Esophagus squamous epithelium (tissue), 5 donors: ENCODE measurements at places on chromosomes 5 and 9.
A peak's percentile ranks its signal among the peaks of the same experiment; 100 is the strongest.

DNA sequence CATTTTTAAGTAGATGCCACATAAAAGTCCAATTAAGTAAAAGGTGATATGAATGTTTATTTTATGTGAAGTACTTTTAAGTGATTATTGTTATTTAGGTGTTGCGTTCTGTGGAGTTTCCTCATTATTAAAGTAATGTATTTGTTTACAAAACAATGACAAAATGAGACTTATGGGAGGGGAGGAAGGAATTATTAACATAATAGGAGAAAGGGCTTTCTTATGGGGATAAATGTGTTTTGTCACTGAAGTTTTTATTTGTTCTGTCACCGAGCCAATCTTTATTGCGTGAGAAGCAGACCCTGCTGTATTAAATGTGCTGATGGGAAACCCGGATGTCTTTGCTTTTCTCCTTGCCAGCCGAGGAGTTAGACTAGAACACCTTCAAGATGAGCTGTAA, 44.5 kb downstream of the TRIO start:
- DNase-seq = no peak
- H3K4me1 ChIP-seq = peaks cover 18% of the 10 kb centered on the region
- H3K4me3 ChIP-seq = no peak overlapping the region
- H3K27ac ChIP-seq = peak overlapping the region; percentile 87
- H3K36me3 ChIP-seq = no peaks in the 10 kb centered on the region
- no peaks in the 10 kb centered on the region for H3K27me3 ChIP-seq

DNA sequence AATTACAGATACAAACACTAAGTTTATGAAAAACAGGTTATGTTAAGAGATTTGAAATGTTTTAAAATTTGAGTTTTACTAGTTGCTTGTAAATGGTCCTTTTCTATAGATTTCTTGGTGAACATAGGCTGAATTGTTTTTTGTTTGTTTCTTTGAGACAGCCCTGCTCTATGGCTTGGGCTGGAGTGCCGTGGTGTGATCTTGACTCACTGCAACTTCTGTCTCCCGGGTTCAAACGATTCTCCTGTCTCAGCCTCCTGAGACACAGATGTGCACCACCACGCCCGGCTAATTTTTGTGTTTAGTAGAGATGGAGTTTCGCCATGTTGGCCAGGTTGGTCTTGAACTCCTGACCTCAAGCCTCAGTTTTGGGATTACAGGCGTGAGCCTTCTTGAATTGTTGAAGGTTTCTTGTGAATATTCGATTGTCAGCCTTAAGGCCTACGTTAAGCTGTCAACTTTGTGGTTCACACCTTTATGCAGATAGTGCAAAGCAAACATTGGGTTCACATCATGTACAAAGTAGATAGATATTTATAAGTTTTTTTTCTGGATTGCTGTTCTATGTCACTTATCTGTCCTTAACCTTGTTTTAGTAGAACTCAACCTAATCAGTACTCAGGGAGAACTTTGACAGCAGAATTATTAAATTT, 26.2 kb downstream of the UHRF2 start:
- peaks cover 42% of the 10 kb centered on the region for H3K36me3 ChIP-seq
- no peaks in the 10 kb centered on the region for H3K4me1 ChIP-seq
- no peak overlapping the region for H3K4me3 ChIP-seq

GRCh38 chr9:93392974-93393373, 58.5 kb upstream of the FAM120A start:
- H3K36me3 ChIP-seq = no peaks in the 10 kb centered on the region
- no peak overlapping the region for H3K27ac ChIP-seq
- no peak overlapping the region for H3K4me3 ChIP-seq
- no peaks in the 10 kb centered on the region for H3K27me3 ChIP-seq

DNA sequence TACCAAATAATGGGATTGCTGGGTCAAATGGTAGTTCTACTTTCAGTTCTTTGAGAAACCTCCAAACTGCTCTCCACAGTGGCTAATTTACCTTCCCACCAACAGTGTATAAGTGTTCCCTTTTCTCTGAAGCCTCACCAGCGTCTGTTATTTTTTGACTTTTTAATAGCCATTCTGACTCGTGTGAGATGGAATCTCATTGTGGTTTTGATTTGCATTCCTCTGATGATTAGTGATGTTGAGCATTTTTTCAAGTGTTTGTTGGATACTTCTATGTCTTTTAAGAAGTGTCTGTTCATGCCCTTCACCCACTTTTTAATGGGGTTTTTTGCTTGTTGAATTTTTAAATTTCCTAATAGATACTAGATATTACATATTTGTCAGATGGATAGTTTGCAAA, 28.4 kb upstream of the SUSD1 start:
- no peak for DNase-seq
- peaks cover 22% of the 10 kb centered on the region for H3K36me3 ChIP-seq
- no peak overlapping the region for H3K27ac ChIP-seq
- no peaks in the 10 kb centered on the region for H3K27me3 ChIP-seq
- no peaks in the 10 kb centered on the region for H3K4me1 ChIP-seq

- no peaks in the 10 kb centered on the region for H3K36me3 ChIP-seq
- no peak overlapping the region for H3K27ac ChIP-seq
- H3K27me3 ChIP-seq = no peaks in the 10 kb centered on the region
- no peak for DNase-seq
- no peak overlapping the region for H3K4me3 ChIP-seq
- peaks cover 7% of the 10 kb centered on the region for H3K4me1 ChIP-seq
Observed at GRCh38 chr5:137141779-137142178, 357.3 kb downstream of the SPOCK1 start.

- no peak overlapping the region for H3K4me3 ChIP-seq
- H3K27me3 ChIP-seq = no peaks in the 10 kb centered on the region
- no peak for DNase-seq
- H3K4me1 ChIP-seq = no peaks in the 10 kb centered on the region
- H3K27ac ChIP-seq = no peak overlapping the region
Observed at GRCh38 chr5:61563401-61563800, 231.3 kb downstream of the ZSWIM6 start.

- DNase-seq = no peak
- H3K36me3 ChIP-seq = no peaks in the 10 kb centered on the region
- H3K27me3 ChIP-seq = no peaks in the 10 kb centered on the region
- no peak overlapping the region for H3K27ac ChIP-seq
Observed at GRCh38 chr5:125541085-125541484, 794.6 kb upstream of the ZNF608 start.

GRCh38 chr9:86096386-86096785, 3.0 kb downstream of the GOLM1 start:
- no peaks in the 10 kb centered on the region for H3K27me3 ChIP-seq
- peaks cover 2% of the 10 kb centered on the region for H3K4me1 ChIP-seq
- no peak overlapping the region for H3K27ac ChIP-seq
- no peaks in the 10 kb centered on the region for H3K36me3 ChIP-seq
- DNase-seq = no peak
- no peak overlapping the region for H3K4me3 ChIP-seq

DNA sequence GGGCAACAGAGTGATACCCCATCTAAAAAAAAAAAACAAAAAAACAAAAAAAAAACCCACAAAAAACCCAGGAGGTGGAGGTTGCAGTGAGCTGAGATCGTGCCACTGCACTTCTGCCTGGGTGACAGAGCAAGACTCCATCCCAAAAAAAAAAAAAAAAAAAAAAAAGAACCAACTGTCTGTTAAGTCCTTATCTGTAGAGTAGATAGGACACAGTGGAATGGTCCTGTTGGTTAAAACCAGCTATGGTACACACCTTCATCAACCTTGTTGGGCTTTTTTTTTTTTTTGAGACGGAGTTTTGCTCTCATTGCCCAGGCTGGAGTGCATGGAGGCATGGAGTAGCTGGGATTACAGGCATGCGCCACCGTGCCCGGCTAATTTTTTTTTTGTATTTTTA, 12.2 kb downstream of the SLC25A25 start:
- DNase-seq = no peak
- H3K27me3 ChIP-seq = no peaks in the 10 kb centered on the region
- H3K4me3 ChIP-seq = no peak overlapping the region
- H3K4me1 ChIP-seq = peaks cover 38% of the 10 kb centered on the region
- H3K36me3 ChIP-seq = no peaks in the 10 kb centered on the region
